ENCODE measurements at places on chromosomes 3 and 15.

DNA sequence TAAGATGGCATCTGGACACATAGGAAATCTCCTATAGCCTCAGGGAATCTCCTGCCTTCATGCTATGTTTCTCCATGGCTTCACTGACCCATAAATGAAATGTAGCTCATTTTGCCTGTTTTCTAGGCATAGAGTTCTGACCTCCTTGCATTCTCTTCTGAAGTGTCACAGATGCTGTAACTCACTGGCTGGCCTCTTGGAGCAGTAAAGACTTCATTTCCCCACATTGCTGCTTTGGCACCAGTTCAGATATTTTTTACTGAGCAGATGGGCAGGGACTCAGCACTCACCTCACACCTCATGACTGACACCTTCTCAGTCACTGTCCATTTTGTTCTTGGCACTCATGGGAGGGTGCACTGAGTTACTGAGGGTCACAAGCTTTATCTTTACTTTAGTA is 286.7 kb upstream of the TGFBR2 start:
- DNase-seq: peak; percentile 35

- DNase-seq: no peak
Measured at GRCh38 chr3:157103860-157104259, 56.1 kb downstream of the CCNL1 start.

GRCh38 chr3:122931636-122932035 is 95.9 kb downstream of the SEMA5B start:
- no peak for DNase-seq

- no peak for DNase-seq
Measured at GRCh38 chr3:68057637-68058320, 403.4 kb upstream of the SUCLG2 start.

- no peak for DNase-seq
Measured at GRCh38 chr3:106305882-106306435, 437.1 kb upstream of the CBLB start.

Data from NCI-H1105 treated with DMSO at 0.1 percent for 48 hours (cell line).